MV-4-11 (cell line): ENCODE measurements at places on chromosomes 2 and 18.

DNA sequence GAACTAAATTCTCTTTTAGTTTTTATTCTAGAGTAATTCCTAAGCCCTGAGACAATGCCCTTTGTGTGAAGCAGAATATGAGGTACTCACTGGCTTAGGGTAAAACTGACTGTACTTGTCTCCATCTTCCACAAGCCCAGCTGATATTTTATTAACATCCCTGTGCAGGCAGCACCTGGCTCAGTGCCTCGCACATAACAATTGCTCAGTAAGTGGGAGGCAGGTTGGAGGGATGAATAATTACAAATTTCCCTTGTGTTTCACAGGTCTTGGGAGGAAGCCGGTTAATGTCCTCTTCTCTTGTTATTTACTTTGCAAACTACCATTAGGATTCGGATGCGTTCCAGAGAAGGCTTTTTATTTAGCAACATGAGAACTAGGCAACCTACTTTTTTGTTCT, 249.8 kb upstream of the FSHR start:
- DNase-seq = no peak

GRCh38 chr2:29632018-29632417, 289.4 kb downstream of the ALK start:
- DNase-seq = no peak

GRCh38 chr2:48856144-48856543, 100.6 kb upstream of the LHCGR start:
- no peak for DNase-seq

- peak; percentile 65 for DNase-seq
These were observed 177.7 kb upstream of the TWIST2 start for GRCh38 chr2:238670111-238670585.

GRCh38 chr2:232276733-232277313, 101.7 kb upstream of the ALPP start:
- no peak for DNase-seq

GRCh38 chr2:222038067-222038802, 260.6 kb downstream of the PAX3 start:
- DNase-seq = no peak

DNA sequence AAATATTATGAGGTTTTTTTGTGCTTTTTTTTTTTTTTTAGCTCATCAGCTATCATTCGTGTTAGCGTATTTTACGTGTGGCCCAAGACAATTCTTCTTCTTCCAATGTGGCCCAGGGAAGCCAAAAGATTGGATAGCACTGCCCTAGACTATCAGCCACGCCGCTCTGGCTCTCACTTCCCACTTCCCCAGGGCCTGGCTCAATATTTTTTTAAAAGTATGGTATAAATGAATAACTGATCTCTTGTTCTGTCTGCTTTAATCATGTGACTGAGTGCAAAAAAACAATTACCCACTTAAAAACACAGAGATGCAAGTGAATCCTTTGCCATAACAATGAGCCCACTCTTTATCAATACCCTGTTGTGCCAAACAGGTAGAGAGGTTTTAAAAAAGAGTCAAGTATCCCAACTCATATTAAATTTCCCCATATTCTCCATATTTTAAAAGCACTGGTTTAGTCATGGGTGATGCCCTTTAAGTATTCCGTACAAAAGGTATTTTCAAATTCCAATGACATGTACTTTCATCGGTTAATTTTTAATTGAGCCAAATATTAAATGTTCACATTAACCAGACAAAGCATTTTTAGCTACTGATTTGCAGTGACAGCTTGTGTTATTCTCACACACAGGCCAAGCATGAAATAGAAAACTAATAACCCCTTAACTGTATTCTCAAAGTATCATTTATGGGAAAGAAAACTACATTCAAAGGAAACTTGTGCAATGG, 12.6 kb downstream of the BCL2 start:
- DNase-seq = peak; percentile 41

DNA sequence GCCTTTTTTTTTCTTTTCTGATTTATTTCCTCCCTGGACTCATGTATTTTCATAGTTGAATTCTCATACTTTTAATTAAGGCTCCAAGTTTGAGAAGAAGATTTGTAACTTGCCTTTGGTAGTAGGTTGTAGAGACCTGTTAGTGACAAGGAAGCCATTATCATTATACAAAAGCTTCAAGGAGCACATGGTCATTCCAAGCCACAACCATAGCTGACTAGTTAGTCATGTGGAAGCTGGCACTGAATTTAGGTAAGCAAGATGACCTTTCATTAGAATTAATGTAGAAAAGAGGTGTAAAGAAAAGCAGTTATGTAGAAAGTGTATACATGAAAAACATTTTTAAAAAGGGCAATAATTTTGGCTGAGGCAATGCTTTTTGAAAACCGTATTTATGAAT, 89.7 kb downstream of the LRP1B start:
- no peak for DNase-seq

DNA sequence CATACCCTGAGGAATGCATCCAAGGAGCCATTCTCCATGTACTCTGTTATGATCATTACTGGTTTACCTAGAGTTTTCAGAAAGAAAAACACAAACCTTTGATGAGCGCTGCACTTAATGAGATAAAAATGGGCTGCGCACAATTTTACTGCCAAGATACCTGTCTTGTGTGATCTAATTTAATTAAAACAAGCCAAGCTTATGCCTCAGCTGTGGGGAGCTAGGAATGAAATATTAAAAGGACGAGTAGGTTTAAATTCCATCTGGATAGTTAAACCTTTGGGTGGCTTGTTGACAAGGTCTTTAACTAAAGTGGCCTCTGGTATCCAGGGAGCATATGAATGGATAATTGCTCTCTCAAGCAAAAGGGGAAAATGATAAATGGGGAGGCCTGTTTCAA, 135.0 kb downstream of the EPHA4 start:
- DNase-seq = no peak

DNA sequence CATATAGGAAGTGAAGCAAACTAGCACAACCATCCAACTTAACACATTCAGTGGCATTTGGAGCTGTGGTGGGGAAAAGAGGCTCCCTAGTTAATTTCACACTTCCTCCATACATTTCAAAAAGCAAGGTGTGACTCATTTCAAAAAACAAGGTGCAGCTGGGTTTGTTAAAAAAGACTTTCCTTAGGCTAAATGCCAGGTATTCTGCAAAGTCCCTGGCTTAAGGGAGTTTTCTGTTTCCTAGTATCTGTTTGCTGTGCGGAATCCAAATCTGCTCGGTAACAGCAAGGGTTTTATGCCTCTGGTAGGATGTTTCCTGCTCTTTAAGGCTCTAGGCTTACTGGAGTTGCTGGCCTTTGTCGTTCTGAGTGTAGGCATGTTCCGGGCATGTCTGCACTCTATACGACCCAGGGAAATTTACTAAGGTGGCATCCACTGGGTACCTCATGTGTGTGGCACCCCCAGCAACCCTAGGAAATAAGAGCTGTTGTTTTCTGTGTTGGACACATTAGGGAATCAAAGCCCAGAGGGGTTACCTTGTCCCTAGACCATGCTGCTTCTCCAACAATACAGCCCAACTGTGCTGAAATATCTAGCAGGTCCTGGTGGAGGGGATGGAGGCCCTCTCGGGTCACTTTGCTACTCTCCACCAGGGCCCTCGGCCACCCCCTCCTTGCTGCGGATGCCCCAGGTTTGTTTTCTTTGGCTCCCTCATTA, 634 bp upstream of the MSGN1 start:
- DNase-seq = peak; percentile 23

DNA sequence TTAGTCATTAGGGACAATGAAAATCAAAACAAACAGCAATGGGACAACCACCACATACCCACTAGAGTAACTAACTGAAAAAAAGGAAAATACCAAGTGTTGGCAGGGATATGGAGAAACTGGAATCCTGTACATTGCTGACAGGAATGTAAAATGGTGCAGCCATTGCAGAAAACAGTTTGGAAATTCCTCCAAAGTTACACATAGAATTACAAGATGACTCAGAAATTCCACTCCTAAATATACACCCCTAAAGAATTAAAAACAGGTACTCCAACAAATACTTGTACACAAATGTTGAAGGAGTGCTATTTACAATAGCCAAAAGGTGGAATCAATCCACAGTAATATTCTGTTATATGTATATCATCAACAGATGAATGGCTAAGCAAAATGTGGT, 110.9 kb downstream of the ROCK1 start:
- DNase-seq = no peak

- no peak for DNase-seq
These were observed 289.8 kb downstream of the ICOS start for GRCh38 chr2:204226305-204226880.

- no peak for DNase-seq
These were observed 819 bp upstream of the SERPINE2 start for GRCh38 chr2:224039770-224040440.

- DNase-seq = no peak
These were observed 674 bp downstream of the NCAPH start for GRCh38 chr2:96336104-96336775.

GRCh38 chr2:54665436-54665856, 58.0 kb upstream of the EML6 start:
- DNase-seq = peak; percentile 36

DNA sequence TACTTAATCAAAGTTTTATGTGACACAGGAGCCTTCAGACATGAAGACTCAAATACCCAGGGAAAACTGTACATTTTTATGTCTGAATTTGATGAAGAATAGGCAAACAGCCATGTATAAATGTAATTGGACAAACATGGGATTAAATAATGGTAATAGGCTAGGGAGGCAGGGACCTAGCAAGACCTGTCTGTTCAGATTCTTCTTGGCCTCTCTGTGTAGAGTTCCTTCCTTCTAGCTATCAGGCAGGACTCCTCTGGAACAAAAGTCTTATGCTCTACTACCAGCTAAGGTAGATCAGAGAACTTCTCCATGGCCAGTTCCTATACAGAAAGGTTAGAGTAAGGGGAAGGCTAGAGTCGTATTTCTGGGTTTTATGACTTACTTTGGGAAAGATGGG, 9.5 kb upstream of the PARD3B start:
- DNase-seq = no peak

GRCh38 chr2:31429759-31430438, 15.4 kb upstream of the XDH start:
- no peak for DNase-seq

DNA sequence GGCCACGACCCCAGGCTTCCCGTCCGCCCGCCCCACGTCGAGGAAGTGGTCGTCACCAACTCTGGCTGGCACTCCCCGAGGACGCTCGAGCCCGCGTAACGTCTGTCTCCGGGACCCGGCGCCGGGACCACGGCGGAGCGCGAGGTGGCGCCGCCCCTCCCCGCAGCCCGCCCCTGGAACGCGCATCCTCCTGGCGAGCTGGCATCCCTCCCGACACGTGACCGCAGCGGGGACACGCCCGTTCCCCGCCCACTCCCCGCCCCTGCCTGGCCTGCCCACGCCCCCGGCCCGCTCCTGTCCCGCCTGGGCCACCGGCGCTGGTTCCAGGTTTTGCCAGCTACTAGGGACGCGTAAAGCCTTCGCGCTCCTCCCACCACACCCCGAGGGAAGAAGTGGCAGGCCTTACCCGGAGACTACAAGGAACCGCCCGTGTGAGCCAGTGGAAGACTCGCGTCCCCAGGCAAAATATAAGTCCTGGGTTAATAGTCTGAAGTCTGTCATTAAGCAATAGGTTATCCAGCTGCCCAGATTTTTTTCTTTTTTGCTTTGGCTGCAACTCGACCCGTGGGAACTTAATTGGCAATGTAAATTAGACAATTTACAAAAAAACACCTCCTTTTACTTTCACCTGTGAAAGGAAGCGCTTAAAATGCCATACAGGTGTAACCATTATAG, at the start of gene OSBPL1A:
TSS of gene OSBPL1A (minus strand) at position 131 of the 675 bp plus-strand sequence. CDS start 20,291 bp downstream, outside the sequence.
- DNase-seq = peak; percentile 94

DNA sequence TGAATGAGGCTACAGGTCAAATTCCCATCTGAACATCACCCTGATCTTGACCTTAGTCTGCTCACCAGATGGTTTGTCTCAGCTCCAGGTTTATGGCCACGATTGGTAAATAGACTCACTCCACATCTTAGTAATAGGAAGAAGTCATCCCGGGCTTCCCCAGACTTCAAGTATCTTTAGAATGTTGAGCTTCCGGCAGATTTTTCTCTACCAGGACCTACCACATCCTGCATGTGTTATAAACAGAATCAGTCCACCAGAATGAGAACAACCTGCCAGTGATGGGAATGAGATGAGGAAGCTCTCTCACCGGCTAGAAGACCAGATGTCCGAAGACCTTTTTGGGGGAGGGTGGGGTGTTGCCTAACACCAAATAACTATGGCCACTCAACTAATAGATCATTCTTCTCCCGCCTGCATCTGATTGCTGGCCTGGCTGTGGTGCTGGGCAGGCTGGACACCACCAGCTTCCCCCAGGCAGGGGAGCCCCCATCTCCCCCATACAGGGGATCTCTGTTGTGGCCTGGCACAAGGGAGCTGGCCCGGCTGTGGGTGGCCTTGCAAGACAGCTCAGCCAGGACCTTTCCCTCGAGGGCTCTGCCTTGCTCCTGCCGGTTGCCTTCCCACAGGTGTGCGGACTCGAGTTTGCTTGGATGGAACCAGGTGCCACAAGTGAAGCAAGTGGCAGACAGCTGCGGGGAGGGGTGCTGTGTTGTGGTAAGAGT, 88.5 kb downstream of the SH3RF3 start:
- peak; percentile 10 for DNase-seq

GRCh38 chr2:27647289-27647688, 16.1 kb downstream of the SUPT7L start:
- DNase-seq = no peak

- DNase-seq = no peak
These were observed 39.5 kb upstream of the SCLY start for GRCh38 chr2:238021327-238021726.

DNA sequence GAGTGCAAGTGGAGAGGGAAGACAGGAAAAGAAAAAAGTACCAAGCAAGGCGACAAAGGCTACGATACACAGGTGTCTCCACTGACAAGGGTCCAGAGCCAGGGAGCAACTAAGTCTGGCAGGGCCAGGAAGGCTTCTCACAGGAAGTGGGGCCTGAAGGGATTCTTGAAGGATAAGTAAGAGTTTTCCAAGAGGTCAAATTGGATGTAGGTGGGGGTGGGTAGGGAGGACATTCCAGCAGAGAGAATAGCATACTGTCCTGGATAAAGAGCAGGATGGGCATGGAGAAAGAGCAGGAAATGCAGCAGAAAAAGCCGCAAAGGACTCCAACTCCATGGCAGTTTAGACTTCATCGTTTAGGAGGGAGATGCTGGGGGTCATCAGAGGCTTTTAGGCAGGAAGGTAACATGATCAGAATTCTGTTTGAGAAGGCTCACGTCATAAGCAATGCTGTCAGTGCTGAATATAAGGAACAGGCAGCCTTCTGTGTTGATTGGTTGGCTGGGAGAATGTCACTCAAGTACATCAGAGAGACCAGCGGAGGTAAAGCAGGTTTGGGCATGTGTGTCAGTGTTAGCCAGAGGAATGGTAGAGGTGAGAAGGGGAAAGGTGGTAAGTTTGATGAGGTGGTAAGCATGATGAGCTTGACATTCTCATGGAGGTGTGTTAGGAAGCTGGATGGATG, 35.1 kb downstream of the ARHGAP25 start:
- no peak for DNase-seq

- DNase-seq = no peak
These were observed 128.6 kb upstream of the TLK1 start for GRCh38 chr2:171289316-171289715.

- DNase-seq = no peak
These were observed 70.2 kb upstream of the GALNT3 start for GRCh38 chr2:165864296-165864695.
